ENCODE measurements at places on chromosomes 1 and 21.

DNA sequence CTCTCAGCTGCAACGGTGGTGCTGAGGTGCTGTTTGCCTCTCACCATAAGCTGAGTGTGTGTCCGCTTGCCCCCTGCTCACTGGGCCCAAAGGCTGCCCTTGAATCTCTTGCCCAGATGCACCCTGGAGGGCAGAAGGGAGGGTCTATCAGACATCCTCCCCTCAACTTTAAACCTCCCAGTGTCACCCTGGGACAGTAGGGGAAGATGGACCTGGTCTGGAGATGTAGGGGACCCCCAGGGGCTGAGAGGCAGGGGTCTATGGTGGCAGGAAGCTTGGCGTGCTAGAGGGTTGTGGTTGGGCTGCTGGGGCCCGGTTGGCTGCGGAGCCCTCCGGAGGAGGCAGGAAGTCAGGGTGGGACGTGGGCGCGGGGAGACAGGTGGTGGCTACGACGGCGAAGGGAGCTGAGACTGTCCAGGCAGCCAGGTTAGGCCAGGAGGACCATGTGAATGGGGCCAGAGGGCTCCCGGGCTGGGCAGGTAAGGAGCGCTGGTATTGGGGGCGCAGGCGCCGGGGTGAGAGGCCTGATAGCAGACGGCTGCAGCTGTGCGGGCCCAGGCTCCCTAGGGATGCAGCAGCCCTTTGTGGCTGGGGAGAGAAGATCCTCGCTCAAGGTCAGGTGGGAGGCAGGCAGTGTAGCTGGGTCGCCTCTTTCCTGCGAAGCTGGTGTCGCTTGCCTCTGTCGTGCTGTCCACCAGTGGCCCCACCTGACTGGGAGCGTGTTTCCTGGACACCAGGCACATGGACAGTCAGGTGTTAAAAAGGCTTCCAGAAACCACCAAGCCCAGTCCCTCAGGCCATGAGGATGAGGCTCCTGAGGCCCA lies at the start of gene LCK:
LCK (plus strand) TSS at position 373 of the 824 bp plus-strand sequence. CDS start 23,065 bp downstream, outside the sequence.
- no peak for DNase-seq

GRCh38 chr1:189216886-189217285 lies 1260.8 kb downstream of the BRINP3 start:
- no peak for DNase-seq

DNA sequence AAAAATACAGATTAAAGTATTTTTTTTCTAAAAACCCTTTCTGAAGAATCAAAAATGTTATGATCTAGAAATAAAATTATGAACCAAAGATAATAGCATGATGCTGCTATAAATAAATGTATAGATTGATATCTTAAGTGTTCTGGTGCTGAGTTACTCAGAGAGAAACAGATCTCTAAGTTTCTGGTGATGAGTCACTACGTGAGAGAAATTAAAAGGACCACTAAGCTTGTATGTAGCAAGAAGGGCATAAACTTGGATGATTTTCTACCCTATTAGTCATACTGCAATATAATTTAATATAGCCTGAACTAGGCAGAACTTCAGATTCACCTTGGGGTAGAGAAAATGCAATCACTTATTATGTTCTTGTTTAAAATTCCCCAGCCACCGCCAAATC lies 514.8 kb downstream of the AMY1C start:
- DNase-seq: no peak

- no peak for DNase-seq
Observed at GRCh38 chr1:10379676-10380075, 19.2 kb upstream of the PGD start.

Measured in stimulated activated CD8-positive, alpha-beta memory T cell treated with anti-CD3 and anti-CD28 coated beads, Interleukin-4, amount 100 ng/mL, for 4 hours (primary cell).